ENCODE measurements at places on chromosomes 11 and 22.

DNA sequence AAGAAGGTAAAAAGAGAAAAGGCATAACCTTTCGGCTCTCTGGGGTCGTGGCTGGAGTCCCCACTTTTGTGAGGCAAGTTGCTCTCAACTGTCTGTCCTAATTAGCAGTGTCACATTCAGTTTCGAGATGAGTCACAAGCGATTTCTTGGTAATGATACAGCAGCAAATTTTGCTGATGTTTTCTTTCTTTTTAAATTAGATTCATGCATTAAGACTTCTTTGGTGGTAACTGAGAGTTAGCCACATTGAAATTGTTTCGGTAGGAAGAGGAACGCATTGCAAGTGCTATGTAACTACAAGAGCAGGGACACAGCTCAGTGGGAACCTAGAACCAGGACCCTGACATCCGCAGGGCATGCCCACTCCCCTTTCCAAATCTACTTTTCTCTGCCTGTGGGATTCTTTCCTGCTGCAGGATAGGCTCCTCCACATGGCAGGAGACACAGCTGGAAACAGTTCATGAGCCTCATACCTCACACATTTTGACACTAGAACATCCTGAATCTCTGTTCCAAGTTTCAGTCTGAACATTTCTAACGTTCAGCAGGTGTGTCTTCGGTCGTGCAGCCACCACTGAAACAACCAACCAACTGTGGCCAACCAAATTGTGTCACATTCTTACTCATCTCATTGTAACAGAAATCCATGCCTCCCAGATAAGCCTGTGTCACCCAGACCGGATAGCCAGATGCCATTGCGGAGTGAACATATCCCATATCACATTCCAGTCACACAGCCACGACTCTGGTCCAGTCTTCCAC lies 987.6 kb downstream of the NTM start:
- no peak for DNase-seq

- DNase-seq, result no peak
Measured at GRCh38 chr22:19770349-19771220, 10.0 kb downstream of the TBX1 start.

- no peak for DNase-seq
Measured at GRCh38 chr11:50075856-50076255, 43.2 kb downstream of the OR4C45 start.

- no peak for DNase-seq
Measured at GRCh38 chr22:23501261-23501619, 78.8 kb downstream of the IGLL1 start.

DNA sequence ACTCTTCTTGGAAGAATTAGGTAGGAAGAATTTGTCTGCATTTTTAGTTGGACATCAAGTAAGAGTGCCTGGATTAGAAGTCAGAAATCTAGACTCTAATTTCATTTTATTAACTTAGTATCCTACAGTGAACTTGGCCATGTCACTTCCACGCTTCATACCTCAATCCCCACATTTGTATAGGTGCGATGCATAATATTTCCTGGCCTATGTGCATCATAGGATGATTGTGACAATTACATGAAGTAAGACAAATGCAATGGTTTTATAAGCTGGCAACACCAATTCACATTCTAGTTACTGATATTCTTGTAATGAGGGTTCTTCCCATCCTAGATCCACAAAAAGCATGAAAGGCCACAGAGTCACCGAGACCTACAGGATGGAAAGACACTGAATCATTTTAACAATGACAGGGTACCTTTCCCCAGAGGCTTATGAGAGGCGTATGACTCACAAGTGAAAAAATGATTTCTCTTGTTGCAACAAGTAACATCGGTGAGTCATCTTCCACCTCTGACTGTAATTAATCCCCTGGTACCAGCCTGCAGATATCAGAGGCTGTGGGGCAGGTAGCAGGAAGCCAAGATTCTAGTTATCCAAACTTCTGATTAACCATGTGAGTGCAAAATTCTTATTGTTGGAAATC lies 56.0 kb upstream of the OR5AK2 start:
- peak; percentile 11 for DNase-seq

DNA sequence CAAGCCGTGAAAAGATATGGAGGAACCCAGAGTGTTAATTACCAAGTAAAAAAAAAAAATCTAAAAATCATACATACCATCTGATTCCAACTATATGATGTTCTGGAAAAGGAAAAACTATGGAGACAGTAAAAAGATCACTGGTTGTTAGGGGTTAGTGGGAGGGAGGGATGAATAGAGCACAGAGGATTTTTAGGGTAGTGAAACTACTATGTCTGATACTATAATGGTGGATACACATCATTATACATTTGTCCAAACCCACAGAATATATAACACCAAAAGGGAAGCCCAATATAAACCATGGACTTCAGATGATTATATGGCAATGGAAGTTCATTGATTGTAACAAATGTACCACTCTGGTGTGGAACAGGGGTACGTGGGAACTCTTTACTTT lies 74.1 kb downstream of the ENTHD1 start:
- no peak for DNase-seq

DNA sequence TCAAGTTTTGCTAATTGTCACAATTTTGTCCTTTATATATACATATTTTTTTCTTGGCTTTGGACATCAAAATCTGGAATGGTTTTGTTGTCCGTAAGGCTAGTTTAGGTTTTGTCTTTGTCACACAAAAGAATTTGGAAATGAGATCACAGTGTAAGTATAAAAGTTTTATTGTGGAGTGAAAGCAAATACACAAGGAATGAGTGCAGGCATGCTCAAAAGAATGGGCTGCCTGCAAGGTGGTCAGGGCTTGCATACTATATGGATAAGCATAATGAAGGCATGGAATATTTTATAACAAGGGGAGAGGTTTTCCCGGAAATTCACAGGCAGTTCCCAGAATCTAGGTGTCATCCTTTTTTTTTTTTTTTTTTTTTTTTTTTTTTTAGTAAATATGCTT lies 150.2 kb downstream of the ARHGAP42 start:
- no peak for DNase-seq

DNA sequence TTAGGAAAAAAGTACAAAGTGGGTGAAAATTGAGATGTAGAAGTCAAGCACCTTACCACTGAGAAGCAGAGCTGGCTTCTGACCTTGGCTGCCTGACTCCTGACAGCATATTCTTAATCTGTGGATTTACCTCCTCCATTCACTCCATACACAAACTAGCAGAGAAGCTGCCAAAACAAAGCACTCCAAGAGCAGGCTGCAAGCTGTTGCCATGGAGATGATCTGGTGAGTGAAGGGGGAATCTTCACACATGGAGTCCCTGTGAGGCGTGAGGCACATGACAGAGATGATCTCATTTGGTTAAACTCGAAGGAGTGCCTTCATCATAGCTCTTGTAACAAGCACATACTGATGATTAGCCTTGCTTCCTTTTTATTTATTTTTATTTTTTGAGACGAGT lies 16.1 kb downstream of the COMMD9 start:
- DNase-seq, result no peak
